ENCODE measurements at places on chromosomes 12 and 14. TPM values are rescaled to one million over a fixed set of nuclear protein-coding genes. Genes with fewer than 3 reads are reported as not detected.

GRCh38 chr12:59149995-59150642, 229.8 kb upstream of the LRIG3 start:
- DNase-seq, result no peak

DNA sequence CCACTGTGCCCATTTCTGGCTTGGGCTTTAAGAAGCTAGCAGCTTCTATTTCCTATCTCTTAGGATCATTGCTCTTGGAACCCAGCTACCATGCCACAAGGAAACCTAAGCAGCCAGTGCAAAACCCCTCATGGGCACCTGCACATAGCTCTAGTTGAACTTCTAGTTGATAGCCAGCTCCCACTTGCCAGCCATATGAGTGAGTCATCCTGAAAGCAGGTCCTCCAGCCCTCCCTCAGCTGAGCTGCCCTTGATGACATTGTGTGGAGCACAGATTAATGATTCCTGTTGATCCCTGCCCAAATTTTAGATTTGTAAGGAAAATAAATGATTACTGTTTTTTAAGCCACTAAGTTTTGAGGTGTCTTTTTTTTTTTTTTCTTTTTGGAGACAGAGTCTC, 234.2 kb upstream of the FBXO33 start:
- no peak for DNase-seq

DNA sequence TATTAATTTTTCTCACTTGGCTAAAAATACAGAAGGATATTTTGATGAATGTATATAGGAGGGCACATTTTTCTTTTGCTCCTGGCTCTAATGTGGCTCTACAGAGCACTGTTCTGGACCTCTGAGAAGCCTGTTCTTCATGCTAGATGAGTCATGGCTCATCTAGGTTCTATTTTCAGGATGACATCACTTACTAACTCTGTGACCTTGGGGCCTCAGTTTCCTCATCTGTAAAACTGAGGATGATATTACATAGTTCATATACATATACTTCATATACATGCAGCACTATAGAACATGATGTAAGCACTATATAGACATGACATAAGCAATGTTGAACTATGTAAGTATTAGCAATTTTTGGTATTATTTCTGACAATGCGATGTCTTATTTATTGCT, 35.8 kb downstream of the SOCS2 start:
- DNase-seq, result no peak

DNA sequence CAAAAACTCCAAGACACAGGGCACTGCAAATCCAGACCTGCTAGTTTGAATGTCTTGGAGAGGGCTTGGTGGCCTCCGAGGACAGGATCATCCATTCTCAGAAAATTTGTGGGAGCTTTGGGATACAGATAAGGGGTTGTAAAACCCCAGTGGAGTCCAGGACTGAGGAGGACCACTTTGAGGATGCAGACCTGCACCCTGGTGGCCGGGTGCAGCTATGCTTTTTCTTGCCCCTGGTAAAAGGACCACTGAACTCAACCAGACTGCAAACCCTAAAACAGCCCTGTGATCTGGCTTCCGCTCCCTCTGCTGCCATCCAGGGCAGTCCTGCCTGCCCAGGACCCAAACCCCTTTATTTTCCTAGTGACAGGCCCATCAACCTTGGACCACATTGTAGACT, 169.5 kb upstream of the DAAM1 start:
- no peak for DNase-seq

- DNase-seq, result no peak
Observed at GRCh38 chr12:527729-528128, 68.0 kb downstream of the B4GALNT3 start.

GRCh38 chr14:78725086-78725485, 554.9 kb downstream of the NRXN3 start:
- no peak for DNase-seq

DNA sequence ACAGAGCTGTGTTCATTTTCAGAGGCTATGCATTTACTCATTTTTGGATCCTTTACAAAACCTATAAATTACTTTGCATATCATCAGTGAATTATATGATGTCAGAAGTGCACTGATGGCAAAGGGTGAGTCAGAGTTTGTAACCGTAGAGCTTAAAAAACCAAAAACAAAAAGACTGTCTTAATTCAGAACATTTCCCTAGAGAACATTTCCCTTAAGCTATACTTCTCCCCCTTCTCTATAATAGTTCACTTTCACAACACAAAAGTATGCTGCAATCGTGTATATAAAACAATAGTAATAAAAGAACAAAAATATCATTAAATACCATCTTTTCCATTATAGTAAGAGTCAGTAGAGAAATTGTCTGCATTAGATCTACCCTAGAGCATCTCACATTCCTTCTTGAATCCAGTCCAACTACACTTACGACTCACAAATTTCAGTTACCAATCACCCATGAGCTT, 934.9 kb downstream of the LRFN5 start:
- no peak for DNase-seq

- DNase-seq, result no peak
Observed at GRCh38 chr12:40010899-40011774, 94.7 kb downstream of the SLC2A13 start.

DNA sequence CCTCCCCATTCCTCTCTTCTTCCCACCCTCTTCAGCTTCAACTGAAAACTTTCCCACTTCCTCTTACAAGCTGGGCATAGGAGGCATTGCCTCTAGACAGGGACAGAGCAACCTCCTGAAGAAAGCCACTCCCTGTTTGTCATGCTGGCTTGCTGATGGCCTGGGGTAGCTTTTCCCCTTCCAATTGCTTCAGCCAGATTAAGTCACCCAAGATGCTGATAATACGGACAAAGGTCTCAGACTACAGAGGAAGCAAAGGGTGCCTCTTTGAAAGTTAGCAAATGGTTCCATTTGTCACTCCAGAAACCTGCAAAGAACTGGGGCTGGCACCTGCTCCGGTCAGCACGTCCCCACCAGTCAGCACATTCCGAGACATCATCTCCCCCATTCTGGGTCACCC, 6.0 kb downstream of the KRT2 start:
- DNase-seq, result no peak

- DNase-seq, result no peak
Observed at GRCh38 chr12:104115587-104115975, 22.4 kb downstream of the NFYB start.

- peak; percentile 67 for DNase-seq
Observed at GRCh38 chr14:73634011-73634833, 10.6 kb upstream of the DNAL1 start.

GRCh38 chr12:48329199-48329939, 21.4 kb downstream of the ZNF641 start:
- DNase-seq, result no peak

DNA sequence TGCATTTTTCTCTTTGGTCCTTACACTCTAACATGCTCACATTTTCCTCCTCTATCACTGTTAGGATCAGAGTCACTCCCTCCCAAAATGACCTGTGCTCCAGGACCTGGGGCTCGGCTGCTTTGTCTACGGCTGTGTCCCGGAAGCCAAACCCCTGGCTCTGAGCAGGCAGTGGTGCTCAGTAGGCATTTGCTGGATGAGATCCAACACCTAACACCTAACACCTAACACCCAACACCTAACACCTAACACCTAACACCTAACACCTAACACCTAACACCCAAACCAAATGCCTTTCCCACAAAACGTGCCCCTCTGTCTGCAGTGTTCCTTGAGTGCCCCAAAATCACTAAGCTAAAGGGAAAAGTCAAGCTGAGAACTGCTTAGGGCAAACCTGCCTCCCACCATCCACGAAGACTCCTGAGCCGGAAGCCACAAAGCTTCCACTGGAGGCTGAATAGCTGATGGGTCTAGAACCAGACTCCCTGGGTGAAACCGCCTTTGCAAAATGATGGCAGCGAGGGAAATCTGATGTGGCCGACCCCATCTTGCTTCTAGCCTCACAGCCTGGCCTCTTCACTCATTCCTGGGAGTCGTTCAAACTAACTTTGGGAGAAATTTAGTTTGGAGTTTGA, 29.2 kb downstream of the HSP90AA1 start:
- no peak for DNase-seq

GRCh38 chr14:32469388-32470160, 140.5 kb downstream of the AKAP6 start:
- DNase-seq, result no peak

DNA sequence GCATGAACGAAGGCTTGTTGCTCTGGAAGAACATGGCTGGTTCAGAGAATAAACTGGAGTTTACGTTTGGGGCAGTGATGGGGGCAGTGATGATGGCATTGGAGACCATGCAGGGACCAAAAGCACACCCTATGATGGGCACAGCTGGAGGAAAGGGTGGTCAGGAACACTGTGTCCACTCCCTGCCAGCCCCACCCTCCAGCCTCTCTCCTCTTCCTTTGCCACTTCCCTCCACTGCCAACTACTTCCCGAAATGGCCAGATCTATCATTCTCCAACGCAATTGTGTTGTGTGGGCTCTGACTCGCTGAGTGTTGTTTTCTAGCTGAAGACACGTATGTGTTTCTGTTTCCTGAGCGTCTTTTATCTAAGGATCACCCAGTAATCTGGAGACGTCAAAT, 39.3 kb upstream of the GSG1 start:
- DNase-seq, result no peak

DNA sequence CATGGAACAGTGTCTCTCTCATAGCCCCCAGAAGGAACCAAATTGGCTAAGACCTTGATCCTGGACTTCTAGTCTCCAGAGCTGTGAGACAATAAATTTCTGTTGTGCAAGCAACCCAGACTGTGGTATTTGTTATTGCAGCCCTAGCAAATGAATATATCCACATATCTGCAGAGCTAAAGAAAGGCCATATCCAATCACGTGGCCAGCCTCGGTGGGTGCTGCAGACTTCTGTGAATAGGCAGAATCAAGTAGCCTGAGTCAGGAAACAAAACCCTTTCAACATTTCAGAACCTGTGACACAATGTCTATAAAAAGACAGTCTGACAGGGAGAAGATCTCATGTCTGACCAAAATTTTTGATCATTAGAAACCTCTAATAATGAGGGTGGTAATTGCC, 71.0 kb upstream of the CPM start:
- DNase-seq, result no peak

- no peak for DNase-seq
Observed at GRCh38 chr14:43413084-43413483, 1094.0 kb downstream of the FSCB start.

- DNase-seq, result peak; percentile 65
Observed at GRCh38 chr12:10363914-10364814, 25.7 kb downstream of the KLRK1 start.

DNA sequence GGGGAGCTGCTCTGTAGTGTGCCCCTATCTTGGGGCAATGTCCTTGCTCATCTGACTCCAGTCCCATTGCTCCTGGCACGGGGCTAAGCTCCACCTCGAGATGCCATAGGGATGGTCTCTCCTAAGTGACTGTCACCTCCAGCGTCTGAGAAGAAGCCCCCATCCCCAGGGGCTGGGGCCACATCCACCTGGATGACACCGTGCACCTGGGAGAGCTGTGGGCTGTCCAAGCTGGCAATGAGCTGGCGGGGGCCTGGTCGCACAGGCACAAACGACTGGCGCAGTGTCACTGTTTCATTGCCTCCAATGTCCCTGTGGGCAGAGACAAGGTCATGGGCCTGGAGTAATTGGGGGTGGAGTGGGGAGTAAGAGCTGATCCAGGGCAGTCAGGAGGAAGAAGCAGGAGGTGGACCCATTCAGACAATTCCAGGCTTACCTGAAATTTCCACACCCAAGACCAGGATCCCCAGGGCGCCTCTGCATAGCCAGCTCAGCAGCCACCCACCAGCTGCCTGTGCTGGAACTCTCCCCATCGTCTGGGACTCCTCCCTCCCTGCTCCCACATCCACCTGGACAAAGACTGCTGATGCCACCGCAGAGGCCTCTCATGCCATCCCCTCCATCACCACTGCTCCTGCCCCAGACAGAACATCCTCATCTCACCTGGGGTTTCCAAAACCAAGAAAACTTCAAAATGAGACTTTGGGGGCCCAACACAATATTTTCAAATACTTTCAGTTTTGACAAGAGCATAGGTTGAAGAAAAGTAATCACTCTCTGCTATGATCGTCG, 7.0 kb upstream of the TINF2 start:
- no peak for DNase-seq

GRCh38 chr14:50784683-50785456, 46.1 kb downstream of the NIN start:
- no peak for DNase-seq

DNA sequence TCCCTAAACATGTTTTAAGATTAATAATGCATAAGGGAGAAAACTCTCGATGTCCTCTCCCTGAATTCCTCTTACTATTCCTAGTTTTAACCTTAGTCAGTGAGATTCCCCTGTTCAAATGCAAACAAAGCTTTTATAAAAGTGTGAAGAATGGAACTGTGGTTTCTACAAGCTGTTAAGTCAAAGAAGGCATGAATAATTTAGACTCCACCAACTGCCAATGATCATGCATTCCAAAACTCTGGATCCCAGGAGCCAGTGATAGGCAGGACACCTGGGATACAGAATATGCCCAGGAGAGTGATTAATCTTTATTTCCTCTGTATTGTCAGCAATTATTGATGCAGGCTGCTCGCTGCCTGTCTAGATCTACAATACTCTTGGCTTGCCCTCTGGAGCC, 190.3 kb upstream of the ATF7IP start:
- no peak for DNase-seq

GRCh38 chr14:35958499-35958898, 132.4 kb downstream of the BRMS1L start:
- DNase-seq, result no peak

DNA sequence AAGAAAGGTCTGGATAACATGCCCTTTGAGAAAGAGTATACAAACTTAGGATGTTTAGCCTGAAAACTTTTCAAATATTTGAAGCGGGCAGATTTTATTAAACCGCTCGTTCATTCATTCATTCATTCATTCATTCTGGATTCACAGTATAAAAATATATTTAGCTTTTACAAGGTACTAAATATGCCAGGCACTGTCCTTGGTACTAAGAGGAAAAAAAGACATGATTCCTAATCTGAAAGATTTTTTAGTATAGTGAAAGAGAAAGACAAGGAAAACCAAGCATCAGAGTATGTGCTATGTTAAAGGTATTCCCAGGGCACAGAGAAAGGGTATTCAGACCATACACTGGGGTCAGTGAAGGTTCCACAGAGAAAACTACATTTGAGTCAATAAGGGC, 299.7 kb downstream of the BCAT1 start:
- no peak for DNase-seq

DNA sequence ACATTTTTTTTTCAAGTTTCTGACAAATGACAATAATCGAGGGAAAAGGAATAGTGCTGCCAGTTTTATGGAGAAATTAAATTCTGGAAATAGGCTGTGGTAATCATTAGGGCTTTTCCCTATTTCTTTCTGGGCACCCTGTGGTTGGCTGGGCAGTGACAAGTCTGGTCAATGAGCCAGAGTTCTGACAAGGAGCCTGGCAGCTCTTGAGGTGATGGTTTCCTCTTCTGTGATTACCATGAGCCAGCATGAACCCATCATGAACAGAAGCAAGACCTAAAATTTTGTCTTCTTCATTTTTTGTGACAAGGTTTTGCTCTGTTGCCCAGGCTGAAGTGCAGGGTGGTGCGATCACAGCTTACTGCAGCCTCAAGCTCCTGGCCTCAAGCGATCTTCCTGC, 115.8 kb downstream of the TRAFD1 start:
- no peak for DNase-seq

- no peak for DNase-seq
Observed at GRCh38 chr12:67632005-67632404, 16.5 kb upstream of the DYRK2 start.

- DNase-seq, result no peak
Observed at GRCh38 chr12:106918746-106919145, 37.0 kb upstream of the TMEM263 start.

Gene RFX4
- total RNA-seq, result not detected

Gene MYL2
- not detected for total RNA-seq

Gene ARHGEF25
- 61.3 TPM for total RNA-seq

Gene CABP1
- 2.3 TPM for total RNA-seq

Gene MYO1H
- total RNA-seq, result not detected

Data from sciatic nerve (tissue), 2 donors.